ENCODE measurements at places on chromosomes 3 and 15.

DNA sequence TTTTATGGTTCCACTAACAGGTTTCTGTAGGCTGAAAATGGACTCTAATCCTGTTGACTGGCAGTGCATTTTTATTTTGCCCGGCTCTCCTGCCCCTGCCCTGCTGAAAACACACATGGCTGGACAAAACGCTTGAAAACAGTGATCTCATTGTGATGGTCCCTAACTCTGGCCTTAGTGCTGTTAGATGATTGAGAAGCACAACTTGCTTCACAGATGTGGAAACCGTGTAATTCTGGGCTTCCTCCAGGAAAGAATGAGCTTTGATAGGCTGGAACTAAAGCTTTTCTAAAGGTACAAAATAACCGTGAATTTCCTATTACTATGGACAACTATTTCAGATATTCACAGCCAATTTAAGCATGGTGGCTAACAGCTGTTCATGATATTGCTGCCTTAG lies 121.4 kb downstream of the VGLL3 start:
- no peak for DNase-seq

DNA sequence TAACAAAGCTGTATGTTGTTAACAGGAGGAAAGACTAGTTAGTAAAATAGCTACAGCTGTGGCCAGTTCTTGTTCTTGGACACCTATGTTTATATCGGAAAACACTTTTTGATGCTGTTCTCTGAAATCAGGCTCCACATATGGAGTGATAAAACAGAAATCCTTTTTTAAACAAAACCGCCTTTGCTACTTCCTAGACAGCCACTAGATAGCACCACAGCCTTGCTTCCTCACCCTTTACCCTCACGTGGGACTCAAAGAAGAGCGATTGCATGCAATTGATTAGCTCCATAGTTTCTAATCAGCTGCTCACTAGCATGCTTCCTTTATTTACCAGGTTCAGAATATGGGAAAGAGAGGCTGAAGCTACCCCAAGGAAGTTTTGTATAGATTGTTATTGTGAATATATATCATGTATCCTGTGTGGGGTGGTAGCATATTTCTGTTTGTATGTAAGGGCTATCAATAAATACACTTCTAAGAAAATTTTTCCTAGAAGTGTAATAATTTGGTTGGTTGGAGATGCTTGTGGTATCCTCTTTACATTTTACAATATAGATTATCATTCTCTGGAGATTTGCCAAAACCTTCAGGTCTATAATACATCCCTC lies 4.3 kb upstream of the MTFMT start:
- DNase-seq = peak; percentile 67

DNA sequence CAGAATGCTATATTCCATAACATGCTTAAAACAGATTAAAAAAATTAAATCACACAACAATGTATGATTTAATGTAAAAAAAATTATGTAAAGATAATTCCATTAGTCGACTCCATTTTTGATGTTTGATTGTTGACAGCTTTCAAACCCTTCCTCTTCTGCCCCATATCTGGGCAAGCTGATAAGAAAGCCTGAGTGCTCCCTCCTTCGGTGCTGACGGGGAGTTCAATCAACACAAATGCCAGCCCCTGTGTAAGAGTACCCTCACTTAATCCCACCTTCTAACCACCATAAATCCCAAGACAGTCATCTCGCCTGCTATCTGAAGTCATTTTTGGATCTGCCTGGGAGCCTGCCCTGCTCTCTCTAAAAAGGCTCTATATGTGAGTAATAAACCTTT lies 59.8 kb upstream of the IP6K2 start:
- DNase-seq = no peak

DNA sequence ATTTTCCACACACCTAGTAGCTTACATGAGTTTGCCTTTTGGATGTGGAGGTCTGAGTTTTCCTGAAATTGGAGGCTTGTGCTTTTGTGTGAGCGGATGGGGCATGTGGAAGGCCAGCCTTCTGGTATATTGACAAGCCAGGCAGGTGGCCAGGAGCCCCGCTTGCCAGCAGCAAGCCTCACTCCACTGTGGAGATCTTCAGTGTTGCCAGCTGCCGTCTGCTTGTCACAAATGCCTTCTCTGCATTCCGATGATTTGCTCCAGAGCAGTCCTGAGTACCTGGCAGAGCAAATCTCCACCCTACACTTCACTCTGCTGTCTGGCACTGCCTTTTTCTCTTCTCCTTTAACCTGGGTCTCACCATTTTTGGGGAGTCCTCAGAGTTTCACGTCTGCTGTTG lies 29.1 kb upstream of the CHST2 start:
- DNase-seq = no peak

DNA sequence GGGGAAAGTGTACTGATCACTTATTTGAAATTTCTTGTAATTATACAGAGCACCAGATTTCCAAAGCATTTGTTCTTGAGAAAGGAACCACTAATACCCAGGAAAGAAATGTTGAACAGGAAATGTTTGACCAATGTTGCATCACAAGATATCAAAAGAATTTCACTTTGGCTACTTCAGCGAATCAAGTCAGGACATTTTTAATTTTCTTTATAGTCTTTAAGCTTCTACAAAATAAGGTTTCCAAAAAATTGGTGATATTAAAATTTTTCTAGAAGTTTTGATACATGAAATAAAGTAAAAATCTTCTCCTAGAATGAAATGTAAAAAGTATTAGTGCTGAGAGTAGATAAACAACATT lies 421.9 kb downstream of the MECOM start:
- no peak for DNase-seq

- DNase-seq = no peak
These were observed 10.7 kb downstream of the THSD4 start for GRCh38 chr15:71125831-71126450.

DNA sequence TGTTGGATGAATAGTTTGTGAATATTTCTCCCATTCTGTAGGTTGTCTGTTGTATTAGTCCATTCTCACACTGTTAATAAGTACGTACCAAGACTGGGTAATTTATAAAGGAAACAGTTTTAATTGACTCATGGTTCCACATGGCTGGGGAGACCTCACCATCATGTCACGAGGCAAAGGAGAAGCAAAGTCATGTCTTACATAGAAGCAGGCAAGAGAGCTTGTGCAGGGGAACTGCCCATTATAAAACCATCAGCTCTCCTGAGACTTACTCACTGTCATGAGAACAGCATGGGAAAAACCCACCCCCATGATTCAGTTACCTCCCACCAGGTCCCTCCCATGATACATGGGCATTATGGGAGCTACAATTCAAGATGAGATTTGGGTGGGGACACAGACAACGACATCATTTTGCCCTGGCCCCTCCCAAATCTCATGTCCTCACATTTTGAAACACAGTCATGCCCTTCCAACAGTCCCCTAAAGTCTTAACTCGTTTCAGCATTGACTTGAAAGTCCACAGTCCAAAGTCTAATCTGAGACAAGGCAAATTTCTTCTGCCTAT lies 133.2 kb downstream of the LMLN start:
- DNase-seq = peak; percentile 40

GRCh38 chr15:54556231-54556630 lies 578.0 kb downstream of the UNC13C start:
- DNase-seq = no peak

GRCh38 chr3:24340966-24341365 lies 153.7 kb downstream of the THRB start:
- DNase-seq = no peak

DNA sequence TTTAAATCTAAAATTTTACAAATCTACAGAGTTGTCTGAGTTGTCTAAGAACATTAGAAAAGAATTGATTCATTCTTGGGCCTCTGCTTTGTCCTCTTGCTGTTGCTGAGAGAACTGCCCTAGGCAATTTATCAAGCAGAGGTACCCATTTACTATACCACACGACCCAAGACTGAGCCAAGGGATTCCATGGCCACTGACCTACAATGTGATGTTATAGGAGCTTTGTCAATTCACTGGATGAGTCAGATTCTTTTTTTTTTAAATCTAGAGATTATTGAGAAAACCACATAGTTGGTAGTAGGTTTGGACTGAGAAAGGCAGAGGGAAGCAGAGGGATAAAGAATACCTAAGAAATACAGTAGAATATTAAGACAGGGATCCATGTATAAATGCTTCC lies 55.3 kb downstream of the TRAT1 start:
- no peak for DNase-seq

DNA sequence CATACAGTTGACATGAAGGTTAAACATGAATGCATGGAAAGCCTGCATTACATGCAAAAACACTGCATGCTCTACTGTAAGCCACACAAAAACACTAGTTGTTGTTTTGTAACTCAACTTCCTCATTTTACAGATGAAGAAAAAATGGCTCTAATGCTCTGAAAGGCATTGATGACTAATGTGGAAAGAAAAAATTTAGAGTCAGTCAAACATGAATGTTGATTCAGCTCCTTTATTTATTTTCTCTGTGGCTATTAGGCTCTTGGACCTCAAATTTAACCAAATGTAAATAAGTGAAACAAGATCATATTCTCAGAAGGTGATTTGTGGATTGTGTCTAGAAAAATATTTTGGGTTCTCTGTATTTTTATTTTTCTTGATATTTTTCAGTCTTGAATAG lies 336.7 kb upstream of the ZNF717 start:
- no peak for DNase-seq

GRCh38 chr3:78003090-78003489 lies 963.2 kb downstream of the ROBO2 start:
- no peak for DNase-seq

GRCh38 chr3:64408770-64409169 lies 183.5 kb upstream of the PRICKLE2 start:
- no peak for DNase-seq

GRCh38 chr15:50049871-50050270 lies 69.2 kb downstream of the ATP8B4 start:
- no peak for DNase-seq

DNA sequence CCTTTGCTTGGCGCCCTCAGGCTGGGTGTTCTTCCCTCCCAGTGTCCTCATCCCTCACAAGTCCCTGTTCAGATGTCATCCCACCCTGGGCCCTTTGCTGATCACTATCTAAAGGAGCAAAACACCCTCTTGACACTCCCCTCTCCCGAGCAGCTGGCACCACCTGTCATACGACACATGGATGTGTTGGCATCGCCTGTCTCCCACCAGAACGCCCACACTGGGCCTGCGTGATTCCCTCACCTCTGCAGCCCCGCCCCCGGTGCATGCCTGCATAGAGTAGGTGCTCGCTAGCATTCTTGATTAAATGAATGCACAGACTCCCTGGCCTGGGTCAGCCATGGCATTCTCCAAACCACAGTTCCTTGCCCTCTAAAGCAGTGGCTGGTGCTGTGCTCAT lies 75.8 kb downstream of the DNAJB8 start:
- DNase-seq = no peak

- DNase-seq = no peak
These were observed 1.2 kb upstream of the ADCY5 start for GRCh38 chr3:123449997-123450604.

- no peak for DNase-seq
These were observed 104.8 kb upstream of the CCDC54 start for GRCh38 chr3:107272471-107272870.

DNA sequence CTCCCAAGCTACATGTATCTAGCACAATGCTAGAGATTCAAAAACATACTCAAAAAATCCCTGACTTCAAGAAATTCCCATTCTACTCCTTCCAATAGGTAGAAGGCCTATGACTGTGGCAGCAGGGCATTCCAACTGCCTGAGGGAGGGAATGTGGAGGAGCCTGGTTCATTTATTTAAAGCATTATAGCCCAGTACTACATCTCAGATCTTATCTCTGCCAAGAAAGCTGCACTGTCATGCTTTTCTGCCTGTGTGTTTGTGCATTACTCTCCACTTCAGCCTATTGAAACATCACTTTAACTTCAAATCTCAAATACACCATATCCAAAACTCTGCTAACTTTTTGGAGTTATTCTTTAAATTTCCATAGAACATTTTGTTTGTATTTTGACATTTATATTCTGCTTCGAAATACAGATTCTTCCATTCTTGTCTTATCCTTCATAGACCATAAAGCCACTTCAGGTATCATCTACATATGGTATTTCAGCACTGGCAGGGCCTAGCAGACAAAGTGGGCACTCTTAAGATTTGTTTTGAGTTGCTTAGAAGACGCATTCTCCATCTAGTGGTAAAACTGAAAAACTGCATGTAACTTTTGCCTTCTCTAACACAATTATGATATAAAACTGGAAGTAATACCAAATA lies 59.1 kb upstream of the NEDD4 start:
- peak; percentile 39 for DNase-seq

DNA sequence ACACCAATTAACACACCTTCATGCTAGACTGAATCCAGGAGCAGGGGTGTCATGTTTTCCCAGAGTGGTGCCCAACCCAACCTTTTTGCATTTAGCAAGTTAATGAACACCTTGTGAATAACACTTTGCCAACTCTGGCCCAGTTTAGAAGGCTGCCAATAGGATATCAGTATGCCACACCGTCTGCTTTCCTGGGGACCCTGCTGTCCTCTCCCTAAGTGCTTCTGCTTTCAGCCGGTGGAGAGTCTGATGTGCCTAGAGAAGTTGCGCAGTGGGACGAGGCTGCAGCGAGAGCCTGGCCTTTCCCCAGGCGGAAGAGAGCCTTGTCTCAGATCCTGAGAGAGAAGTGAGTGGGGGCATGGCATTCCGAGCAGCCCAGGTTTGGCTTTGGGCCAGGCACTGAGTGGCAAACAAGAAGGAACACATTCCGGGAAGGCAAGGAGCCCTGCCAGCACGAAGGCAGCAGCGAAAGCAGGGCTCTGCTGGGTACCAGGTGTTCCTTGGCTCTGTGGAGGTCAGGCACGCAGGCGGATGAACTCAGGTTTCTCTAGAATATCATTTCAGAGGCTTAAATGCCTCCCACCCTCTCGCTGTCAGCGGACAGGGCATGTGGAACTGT lies 36.9 kb downstream of the SENP8 start:
- DNase-seq = no peak

GRCh38 chr3:140470962-140471361 lies 206.9 kb upstream of the TRIM42 start:
- DNase-seq = no peak

GRCh38 chr3:1726741-1727140 lies 371.9 kb upstream of the CNTN4 start:
- DNase-seq = no peak

- DNase-seq = no peak
These were observed 372.0 kb downstream of the ZIC4 start for GRCh38 chr3:147034359-147034758.

GRCh38 chr15:82875411-82876003 lies 66.1 kb downstream of the WHAMM start:
- DNase-seq = no peak

DNA sequence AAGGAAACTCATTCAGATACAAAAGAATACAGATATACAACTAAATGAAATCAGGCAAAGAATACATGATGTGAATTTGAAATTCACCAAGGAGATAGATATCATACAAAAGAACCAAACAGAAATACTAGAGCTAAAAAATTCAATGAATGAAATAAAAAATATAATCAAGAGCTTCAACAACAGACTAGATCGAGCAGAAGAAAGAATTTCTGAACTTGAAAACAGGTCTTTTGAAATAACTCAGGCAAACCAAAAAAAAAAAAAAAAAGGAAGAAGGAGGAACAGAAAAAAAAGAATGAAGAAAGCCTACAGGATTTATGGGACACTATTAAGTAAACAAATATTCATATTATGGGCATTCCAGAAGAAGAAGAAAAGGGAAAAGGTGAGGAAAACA lies 137.8 kb downstream of the DMXL2 start:
- no peak for DNase-seq

- DNase-seq = peak; percentile 21
These were observed at the start of gene SPSB4 for GRCh38 chr3:141050576-141051442. Gene SPSB4, plus strand, starts transcription at chr3:141051347. Its CDS starts 14,758 bp downstream, at chr3:141066105.

- no peak for DNase-seq
These were observed 48.6 kb upstream of the MAGEF1 start for GRCh38 chr3:184760337-184761074.

Measured in inflammatory macrophage (primary cell).